ENCODE measurements at places on chromosomes 5 and 9. TPM values are rescaled to one million over a fixed set of nuclear protein-coding genes. Genes with fewer than 3 reads are reported as not detected.

GRCh38 chr5:168941901-168942300 is 359.0 kb downstream of the SLIT3 start:
- peak; percentile 44 for DNase-seq

PCDHGA11 gene
- 0.18 TPM for polyA plus RNA-seq

OSMR gene
- 56.0 TPM for polyA plus RNA-seq

- DNase-seq: no peak
Measured at GRCh38 chr5:150208187-150209098, 18.6 kb downstream of the SLC6A7 start.

DNA sequence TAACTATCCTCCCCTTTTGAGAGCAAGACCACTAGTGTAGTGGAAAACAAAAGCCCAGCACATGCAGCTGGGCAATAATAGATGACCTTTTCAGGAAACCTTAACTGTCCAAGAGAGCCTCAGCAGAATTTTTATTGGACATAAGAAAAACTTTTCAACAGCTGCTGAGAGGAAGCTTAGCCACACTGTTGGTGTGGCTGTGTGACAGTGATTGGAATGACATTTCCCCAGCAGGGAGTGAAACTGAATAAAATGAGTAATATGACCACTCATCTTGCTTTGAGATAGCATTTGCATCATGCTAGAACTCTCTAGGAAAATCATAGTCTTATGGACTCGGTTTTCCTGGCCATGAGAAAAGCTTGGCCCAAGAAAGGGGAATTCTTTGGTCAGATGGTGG is 687.8 kb downstream of the SLCO4C1 start:
- no peak for DNase-seq

- DNase-seq: no peak
Measured at GRCh38 chr5:61407706-61408270, 75.7 kb downstream of the ZSWIM6 start.

AGXT2 gene
- not detected for polyA plus RNA-seq

DNA sequence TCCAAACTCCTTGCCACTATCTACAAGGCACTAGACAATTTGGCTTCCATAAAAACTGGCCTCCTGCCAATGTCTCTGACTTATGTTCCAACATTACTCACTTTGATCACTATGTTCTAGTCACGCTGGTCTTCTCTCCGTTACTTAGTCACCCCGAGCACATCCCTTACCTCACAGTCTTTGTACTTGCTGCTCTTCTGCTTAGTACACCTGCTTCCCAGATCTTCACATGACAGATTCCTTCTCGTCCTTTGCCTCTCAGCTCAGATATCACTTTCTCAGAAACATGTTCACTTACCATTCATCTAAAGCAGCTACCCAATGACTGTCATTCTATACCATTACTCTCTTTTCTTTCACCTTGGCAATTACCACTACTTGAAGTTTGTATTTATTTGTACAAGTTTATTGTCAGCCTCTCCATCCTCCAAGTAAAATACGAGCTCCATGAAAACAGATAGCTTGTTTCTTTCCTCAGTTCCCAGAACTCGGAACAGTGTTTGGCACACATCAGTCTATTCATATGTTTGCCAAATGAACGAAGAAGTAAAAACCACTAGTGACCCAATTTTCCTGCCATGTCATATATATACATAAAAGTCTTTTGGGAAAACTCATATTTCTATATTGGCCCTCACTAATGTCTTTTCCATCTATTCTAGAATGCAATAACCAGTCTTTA is 5.9 kb upstream of the SLC22A5 start:
- no peak for DNase-seq

GRCh38 chr5:55985181-55985580 is 9.6 kb downstream of the IL6ST start:
- no peak for DNase-seq

Measured in SK-N-SH (cell line).